ENCODE measurements at places on chromosomes 4 and X.

GRCh38 chrX:152632445-152633097 lies 5.1 kb upstream of the GABRQ start:
- peak; percentile 7 for DNase-seq

GRCh38 chrX:65667503-65668376 lies at the start of gene MSN:
Gene MSN, plus strand, starts transcription at chrX:65667654. Its CDS starts 188 bp downstream, at chrX:65667842.
- peak; percentile 48 for DNase-seq

DNA sequence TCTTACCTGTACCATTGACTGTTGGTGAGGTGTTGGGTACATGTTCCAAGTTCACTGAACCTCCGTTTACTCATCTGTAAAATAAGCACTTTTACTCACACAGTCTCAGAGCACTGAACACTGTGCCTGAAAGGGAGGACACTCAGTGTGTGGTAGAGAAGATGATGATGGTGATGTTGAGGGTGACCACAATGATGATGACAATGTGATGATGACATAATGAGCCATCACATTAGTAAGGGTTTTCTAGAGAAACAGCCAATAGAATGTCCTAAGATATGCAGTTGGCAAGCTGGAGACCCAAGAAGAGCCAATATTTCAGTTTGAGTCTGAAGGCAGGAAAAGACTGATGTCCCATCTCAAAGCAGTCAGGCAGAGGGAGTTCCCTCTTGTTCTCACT lies 315.4 kb upstream of the IGFBP7 start:
- DNase-seq: no peak

- no peak for DNase-seq
Measured at GRCh38 chrX:36978886-36979285, 29.3 kb upstream of the FAM47C start.

DNA sequence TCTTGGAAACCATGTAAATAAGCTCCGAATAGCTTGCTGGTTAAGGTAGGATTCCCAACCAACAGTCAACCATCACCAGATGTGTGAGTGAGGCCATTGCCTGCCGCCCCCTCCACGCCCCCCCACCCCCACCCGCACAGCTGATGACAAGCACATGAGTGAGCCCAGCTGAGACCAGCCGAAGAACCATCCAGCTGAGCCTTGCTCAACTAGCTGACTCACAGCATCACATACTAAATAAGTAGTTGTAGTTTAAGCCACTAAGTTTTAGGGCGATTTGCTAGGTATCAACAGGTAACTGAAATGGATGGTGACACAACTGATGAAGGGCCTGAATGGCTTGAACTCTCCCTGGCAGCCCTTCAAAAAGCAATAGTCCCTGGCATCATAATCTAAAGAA lies 1.6 kb upstream of the CCDC149 start:
- no peak for DNase-seq

GRCh38 chrX:154712781-154713740 lies 37.8 kb downstream of the GAB3 start:
- no peak for DNase-seq

- DNase-seq: no peak
Measured at GRCh38 chr4:131613824-131614216, 1535.3 kb upstream of the PCDH10 start.

GRCh38 chr4:35771571-35771970 lies 472.7 kb downstream of the ARAP2 start:
- DNase-seq: no peak

GRCh38 chr4:26181616-26182015 lies 139.2 kb upstream of the RBPJ start:
- no peak for DNase-seq

DNA sequence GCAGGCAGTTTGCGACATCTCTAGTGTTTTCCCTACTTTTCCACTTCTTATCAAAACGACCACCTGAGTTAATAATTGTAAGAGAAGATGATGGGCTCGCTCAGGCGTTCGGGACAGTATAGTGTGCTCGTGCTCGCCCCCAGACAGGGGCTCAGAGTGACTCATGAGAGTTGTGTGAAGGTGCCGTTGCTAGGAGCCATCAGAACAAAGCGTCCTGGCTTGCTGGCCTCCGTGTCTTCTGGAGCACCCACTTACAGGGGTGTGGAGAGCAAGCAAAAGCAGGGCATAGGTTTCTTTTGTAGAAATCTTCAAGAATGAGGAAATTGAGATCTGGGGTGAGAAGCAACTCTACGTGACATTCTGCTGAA lies 73.0 kb upstream of the ADGRG2 start:
- DNase-seq: no peak

GRCh38 chrX:49303346-49303745 lies at the start of gene GAGE10:
Gene GAGE10, plus strand, starts transcription at chrX:49303646. Its CDS starts 1,214 bp downstream, at chrX:49304860.
- no peak for DNase-seq

- no peak for DNase-seq
Measured at GRCh38 chr4:23234716-23235115, 542.0 kb downstream of the GBA3 start.

DNA sequence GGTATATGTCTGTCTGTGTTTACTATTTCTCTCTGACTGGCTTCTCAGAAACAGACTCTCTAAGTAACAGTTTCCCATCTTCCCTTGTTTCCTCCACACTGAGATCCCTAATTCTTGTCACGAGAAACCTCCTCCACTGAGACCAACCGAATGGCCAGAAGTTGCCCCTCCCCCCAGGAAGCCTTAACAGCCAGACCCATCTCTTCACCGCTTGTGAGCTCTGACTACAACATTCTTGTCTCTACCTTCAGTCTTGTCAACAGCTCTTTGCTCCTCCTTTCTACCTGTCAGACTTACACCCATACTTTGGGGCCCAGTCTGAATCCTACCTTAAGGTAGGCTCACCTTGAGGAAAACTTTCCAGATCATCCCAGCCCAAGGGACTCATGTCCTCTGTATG lies 90.8 kb downstream of the NHSL2 start:
- DNase-seq: no peak

- no peak for DNase-seq
Measured at GRCh38 chr4:185405296-185405999, 8.8 kb downstream of the ANKRD37 start.

DNA sequence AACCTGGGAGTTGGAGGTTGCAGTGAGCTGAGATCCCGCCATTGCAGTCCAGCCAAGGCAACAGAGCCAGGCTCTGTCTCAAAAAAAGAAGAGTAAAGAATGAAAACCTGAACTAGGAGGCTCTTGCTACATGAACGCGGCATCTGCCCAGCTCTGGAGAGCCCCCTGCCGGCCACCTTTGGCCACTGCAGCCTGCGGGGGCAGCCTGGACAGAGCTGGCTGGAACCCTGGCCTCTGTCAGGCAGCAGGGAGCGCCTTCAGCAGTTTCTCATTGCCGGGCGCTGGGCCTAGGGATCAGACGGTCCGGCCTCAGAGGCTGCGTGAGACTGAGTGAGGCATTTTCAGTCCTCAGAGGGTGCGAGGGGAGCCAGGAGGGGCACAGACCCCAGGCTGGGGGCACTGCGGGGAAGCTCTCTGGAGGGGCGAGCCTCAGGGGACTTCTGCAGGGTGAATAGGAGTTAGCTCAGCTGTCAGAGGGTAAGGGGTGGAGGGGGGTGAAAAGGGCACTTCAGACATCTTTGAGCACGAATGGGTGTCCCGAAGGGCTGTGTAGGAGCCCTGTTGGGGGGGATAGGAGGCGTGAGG lies 17.5 kb downstream of the DOK7 start:
- DNase-seq: peak; percentile 60

DNA sequence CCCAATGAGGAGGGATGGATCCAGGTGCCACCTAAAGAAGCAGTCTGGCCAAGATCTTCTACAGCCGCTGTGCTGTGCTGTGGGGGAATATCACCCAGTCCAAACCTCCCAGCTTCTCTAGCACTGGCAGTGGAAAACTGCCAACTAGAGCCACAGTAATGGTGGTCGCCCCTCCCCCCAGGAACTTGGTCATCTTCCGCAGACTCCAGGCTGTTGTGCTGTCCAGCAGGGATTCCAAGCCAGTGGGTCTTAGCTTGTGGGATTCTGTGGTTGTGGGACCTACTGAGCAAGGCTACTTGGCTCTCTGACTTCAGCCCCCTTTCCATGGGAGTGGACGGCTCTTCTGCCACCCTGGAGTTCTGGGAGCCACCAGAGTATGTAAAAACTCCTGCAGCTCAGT lies 18.2 kb downstream of the GPRASP1 start:
- DNase-seq: no peak

- DNase-seq: no peak
Measured at GRCh38 chrX:132809581-132809980, 148.8 kb downstream of the HS6ST2 start.

Data from stimulated activated CD8-positive, alpha-beta memory T cell treated with anti-CD3 and anti-CD28 coated beads, Interleukin-7, amount 100 ng/mL, for 24 hours (primary cell).